ENCODE measurements at places on chromosomes 1 and 21. TPM values are rescaled to one million over a fixed set of nuclear protein-coding genes. Genes with fewer than 3 reads are reported as not detected.
A peak's percentile ranks its signal among the peaks of the same experiment; 100 is the strongest.

GRCh38 chr1:202365092-202365815 is 16.8 kb downstream of the PPP1R12B start:
- no peak overlapping the region for H3K4me3 ChIP-seq
- H3K4me1 ChIP-seq, result peaks cover 25% of the 10 kb centered on the region
- peak; percentile 25 for DNase-seq
- H3K27ac ChIP-seq, result peak overlapping the region; percentile 53

- no peak for DNase-seq
- H3K36me3 ChIP-seq, result no peaks in the 10 kb centered on the region
- no peak overlapping the region for H3K27ac ChIP-seq
- no peaks in the 10 kb centered on the region for H3K4me1 ChIP-seq
- no peak overlapping the region for H3K4me3 ChIP-seq
Measured at GRCh38 chr1:206792939-206793607, 20.8 kb upstream of the IL10 start.

- no peak for DNase-seq
- peaks cover 2% of the 10 kb centered on the region for H3K4me1 ChIP-seq
- no peaks in the 10 kb centered on the region for H3K27me3 ChIP-seq
- H3K36me3 ChIP-seq, result peaks cover 8% of the 10 kb centered on the region
- no peak overlapping the region for H3K4me3 ChIP-seq
Measured at GRCh38 chr1:156905651-156906050, 12.1 kb downstream of the PEAR1 start.

DNA sequence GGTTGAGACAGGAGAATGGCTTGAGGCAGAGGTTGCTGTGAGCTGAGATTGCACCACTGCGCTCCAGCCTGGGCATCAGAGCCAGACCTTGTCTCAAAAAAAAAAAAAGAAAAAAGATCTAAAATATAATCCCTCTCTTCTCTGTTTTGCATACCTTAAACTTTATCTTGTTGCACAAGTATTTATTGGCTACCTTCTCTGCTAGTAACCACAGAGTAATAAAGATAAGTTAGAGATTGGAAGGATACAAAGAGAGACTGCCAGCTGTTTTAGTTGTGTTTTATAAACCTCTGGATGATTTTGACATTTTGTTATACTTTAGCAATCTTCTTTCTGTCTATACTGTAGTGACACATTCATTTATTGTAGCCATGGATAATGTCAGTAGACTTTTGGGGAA is 27.7 kb downstream of the AGO3 start:
- H3K27ac ChIP-seq, result no peak overlapping the region
- H3K36me3 ChIP-seq, result peaks cover 8% of the 10 kb centered on the region
- no peak for DNase-seq
- no peak overlapping the region for H3K4me3 ChIP-seq
- H3K4me1 ChIP-seq, result no peaks in the 10 kb centered on the region

- DNase-seq, result no peak
- H3K27me3 ChIP-seq, result no peaks in the 10 kb centered on the region
- H3K4me1 ChIP-seq, result peaks cover 44% of the 10 kb centered on the region
- no peak overlapping the region for H3K4me3 ChIP-seq
Measured at GRCh38 chr1:9126511-9126910, 2.4 kb downstream of the GPR157 start.

KIF21B gene
- total RNA-seq, result 0.50 TPM

GRCh38 chr1:44135886-44136285 is 5.5 kb downstream of the KLF18 start:
- no peak for DNase-seq
- no peaks in the 10 kb centered on the region for H3K4me1 ChIP-seq
- H3K27me3 ChIP-seq, result peaks cover 5% of the 10 kb centered on the region

DNA sequence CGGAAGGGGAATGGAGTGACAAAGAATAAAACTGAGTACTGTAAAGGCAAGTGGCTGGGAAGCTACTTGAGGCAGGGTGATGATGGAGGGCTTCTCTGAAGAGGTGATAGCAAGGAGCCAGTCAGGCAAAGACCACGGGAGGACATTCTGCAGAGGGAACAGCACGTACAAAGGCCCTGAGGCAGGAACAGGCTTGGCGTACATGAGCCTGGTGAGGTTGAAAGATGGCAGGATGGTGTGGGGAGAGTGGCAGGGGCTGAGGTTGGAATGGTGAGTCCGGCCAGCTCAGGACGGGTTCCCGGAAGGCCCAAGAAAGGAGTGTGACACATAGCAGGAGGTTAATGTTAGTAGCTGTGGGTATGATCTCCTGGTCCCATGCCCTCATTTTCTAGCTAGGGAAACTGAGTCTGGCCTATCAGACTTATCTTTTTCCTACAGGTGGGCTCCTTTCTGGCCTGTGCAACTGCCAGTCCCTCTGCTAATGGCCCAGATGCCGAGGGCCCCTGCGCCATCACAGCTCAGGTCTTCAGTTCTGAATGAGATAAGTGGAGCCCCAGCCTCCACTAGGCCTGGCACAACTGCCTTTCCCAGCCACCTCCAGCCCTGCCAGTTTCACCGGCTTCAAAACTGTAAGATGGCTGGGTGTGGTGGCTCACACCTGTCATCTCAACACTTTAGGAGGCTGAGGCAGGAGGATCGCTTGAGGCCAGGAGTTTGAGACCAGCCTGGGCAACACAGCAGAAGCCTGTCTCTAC is 87.0 kb downstream of the VWA5B1 start:
- H3K4me3 ChIP-seq, result no peak overlapping the region
- H3K36me3 ChIP-seq, result no peaks in the 10 kb centered on the region

TMEM200B gene
- total RNA-seq, result 0.42 TPM

DNA sequence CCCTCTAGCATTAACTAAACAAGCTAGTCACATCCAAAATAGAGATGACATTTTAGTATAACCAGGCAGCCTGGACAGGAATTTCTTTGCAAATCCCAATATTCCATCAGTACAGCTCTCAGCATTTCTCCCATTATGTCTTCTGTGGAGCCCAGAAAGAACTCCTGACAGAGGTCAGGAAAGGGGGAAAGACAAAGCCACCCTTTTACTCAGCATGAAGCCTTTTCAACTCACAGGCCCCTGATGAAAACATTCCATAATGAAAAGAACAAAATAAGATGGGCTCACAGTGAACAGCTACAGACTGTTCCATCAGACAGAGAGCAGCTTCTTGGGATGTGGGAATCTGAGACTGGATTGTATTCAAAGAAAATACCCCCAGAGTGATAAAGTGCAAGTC is 80.6 kb downstream of the TEX35 start:
- H3K4me3 ChIP-seq, result no peak overlapping the region
- H3K27ac ChIP-seq, result no peak overlapping the region
- no peaks in the 10 kb centered on the region for H3K36me3 ChIP-seq
- no peaks in the 10 kb centered on the region for H3K27me3 ChIP-seq
- H3K4me1 ChIP-seq, result no peaks in the 10 kb centered on the region

- H3K27me3 ChIP-seq, result no peaks in the 10 kb centered on the region
- no peaks in the 10 kb centered on the region for H3K36me3 ChIP-seq
- no peak overlapping the region for H3K4me3 ChIP-seq
- H3K27ac ChIP-seq, result peak overlapping the region; percentile 86
- H3K4me1 ChIP-seq, result peaks cover 69% of the 10 kb centered on the region
Measured at GRCh38 chr1:234977875-234978396, 150.7 kb downstream of the TOMM20 start.

DNA sequence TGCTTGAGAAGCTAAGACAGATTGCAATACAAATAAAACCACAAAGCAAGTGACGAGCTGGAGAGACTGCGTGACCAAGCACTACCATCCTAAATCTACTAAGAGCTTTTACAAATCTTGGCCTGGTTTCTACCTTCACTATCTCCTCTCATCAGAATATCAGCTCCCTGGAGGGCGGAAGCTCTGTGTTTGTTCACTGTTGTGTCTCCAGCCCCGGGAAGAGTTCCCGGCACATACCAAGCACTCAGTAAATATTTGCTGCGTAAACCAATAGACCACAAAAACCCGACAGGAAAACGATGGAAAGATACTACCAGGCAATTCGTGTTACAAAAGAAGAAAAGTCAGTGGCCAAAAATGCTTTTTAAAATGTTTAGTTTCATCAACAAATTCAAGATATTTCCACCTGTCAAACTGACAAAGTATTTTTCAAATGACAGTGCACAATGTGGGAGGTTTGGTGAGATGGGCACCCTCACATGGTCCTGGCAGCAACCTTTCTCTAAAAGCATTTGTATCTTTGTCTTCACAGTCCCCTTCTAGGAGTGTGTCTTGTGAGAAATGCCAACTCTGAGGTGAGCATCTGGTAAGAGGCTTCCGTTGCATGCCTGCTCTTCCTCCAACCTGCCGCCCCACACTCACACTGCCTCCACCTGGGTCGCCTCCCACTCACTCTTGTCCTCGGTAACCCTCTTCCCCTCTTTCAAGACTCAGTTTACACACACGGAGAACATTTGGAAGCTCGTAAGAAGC is 34.7 kb downstream of the SLC1A7 start:
- no peak for DNase-seq
- H3K27ac ChIP-seq, result no peak overlapping the region
- no peaks in the 10 kb centered on the region for H3K36me3 ChIP-seq
- H3K4me3 ChIP-seq, result no peak overlapping the region
- no peaks in the 10 kb centered on the region for H3K27me3 ChIP-seq
- peaks cover 8% of the 10 kb centered on the region for H3K4me1 ChIP-seq

GRCh38 chr21:15421441-15421881 is 308.3 kb upstream of the USP25 start:
- H3K4me1 ChIP-seq, result no peaks in the 10 kb centered on the region
- H3K4me3 ChIP-seq, result no peak overlapping the region
- H3K27me3 ChIP-seq, result no peaks in the 10 kb centered on the region
- DNase-seq, result no peak
- H3K36me3 ChIP-seq, result no peaks in the 10 kb centered on the region

GRCh38 chr21:31173881-31174555 is 135.7 kb upstream of the KRTAP19-8 start:
- peak overlapping the region; percentile 1 for H3K27ac ChIP-seq
- no peaks in the 10 kb centered on the region for H3K4me1 ChIP-seq
- DNase-seq, result no peak
- no peaks in the 10 kb centered on the region for H3K27me3 ChIP-seq
- no peaks in the 10 kb centered on the region for H3K36me3 ChIP-seq

DNA sequence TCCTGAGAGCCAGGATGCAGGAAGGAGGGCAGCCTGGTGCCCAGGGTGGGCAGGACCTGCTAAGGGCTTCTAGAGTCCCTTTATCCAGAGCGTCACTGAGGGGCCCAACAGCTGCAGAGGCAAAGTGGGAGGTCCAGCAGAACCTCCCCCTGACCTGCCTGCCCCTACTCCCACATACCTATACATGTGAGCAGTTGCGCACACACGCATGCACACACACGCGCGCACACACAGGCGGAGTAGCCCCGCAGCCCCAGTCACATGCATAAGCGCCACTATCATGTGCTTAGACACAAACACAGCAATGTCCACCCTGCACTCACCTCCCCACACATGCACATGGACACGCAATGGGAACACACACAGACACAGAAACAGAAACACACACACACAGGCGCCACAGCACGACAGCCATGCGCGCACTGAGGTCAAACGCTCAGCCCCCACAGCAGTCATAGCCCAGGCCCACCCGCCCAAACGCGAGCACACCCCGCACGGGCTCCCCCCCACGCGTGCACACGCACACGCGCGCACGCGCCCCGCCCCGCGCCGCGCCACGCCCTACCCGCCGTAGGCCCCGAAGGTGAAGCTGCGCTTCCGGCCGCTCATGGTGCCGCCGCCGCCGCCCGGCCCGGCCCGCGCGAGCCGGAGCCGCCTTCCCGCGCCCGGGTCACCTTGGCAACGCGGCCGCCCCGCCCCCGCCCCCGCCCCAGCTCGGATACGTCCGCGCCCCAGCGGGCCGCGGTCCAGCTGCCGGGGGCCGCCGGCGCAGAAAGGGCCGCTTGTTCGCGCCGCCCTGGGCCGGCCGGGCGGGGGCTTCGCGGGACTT is 17.7 kb downstream of the RAP1GAP start:
- H3K36me3 ChIP-seq, result no peaks in the 10 kb centered on the region
- H3K27me3 ChIP-seq, result no peaks in the 10 kb centered on the region
- peaks cover 3% of the 10 kb centered on the region for H3K4me1 ChIP-seq

- H3K4me3 ChIP-seq, result no peak overlapping the region
- H3K27me3 ChIP-seq, result no peaks in the 10 kb centered on the region
- no peak for DNase-seq
- no peaks in the 10 kb centered on the region for H3K36me3 ChIP-seq
Measured at GRCh38 chr1:37901191-37901892, 42.0 kb upstream of the MTF1 start.

FCGR2B gene
- total RNA-seq, result 6.4 TPM

DNA sequence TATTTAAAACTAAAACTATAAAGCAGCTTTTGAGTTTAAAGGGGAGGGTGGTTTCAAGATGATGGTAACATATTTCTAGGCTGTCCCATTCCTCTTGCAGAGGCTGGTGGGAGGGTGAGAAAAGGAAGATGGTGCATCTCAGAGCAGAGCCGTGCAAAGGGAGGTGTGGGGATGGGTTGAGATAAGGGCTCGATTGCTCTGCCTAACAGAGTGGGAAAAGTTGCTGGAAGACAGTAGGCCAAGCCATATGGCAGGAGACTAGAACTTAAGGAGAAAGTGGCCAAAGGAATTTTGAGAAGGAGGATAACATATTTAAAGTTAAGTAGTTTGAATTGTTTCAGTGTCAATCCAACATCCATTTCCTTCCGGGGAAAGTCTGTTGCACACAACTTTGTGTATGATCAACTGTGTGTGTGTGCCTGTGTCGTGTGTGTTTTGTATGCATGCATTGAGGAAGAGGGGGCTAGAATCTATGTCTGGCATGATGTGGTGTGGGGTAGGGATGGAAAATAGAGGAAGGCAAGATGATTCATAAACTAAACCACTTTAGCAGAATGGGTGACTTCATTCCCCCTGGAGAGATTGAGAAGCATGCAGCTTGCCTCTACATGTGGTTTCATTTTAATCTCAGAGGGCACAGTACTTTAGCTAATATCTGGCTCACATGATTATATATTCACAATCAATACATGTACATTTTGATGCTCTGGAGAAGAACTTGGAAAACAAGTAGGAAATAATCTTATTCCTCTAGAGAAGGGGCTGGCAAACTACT is 145.0 kb upstream of the DNAH14 start:
- no peaks in the 10 kb centered on the region for H3K27me3 ChIP-seq
- H3K36me3 ChIP-seq, result no peaks in the 10 kb centered on the region
- H3K27ac ChIP-seq, result no peak overlapping the region
- DNase-seq, result no peak
- H3K4me3 ChIP-seq, result no peak overlapping the region

- no peak overlapping the region for H3K4me3 ChIP-seq
- no peak for DNase-seq
- no peaks in the 10 kb centered on the region for H3K27me3 ChIP-seq
- H3K36me3 ChIP-seq, result no peaks in the 10 kb centered on the region
- H3K4me1 ChIP-seq, result peaks cover 46% of the 10 kb centered on the region
- H3K27ac ChIP-seq, result peak overlapping the region; percentile 69
Measured at GRCh38 chr1:59143133-59143487, 153.8 kb upstream of the FGGY start.

- H3K4me1 ChIP-seq, result no peaks in the 10 kb centered on the region
- H3K27ac ChIP-seq, result no peak overlapping the region
- no peak for DNase-seq
- H3K27me3 ChIP-seq, result no peaks in the 10 kb centered on the region
Measured at GRCh38 chr21:34513129-34513675, 1.2 kb upstream of the KCNE1 start.

DNA sequence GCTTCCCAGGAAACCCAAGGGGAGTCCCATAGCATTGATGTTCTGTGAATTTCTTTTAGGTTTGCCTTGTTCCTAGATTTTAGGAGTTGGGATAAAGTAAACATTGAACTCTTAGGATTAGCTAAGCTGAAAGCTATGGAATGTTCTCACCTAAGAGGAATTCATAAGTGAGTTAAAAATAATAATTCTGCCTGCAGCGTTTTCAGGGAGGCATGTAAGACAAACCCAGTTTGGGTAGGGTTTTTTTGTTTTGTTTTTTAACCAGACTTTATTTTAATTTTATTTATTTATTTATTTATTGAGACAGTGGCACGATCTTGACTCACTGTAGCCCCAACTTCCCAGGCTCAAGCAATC is 28.9 kb upstream of the CD101 start:
- H3K4me3 ChIP-seq, result no peak overlapping the region
- DNase-seq, result no peak
- H3K36me3 ChIP-seq, result no peaks in the 10 kb centered on the region
- H3K27me3 ChIP-seq, result no peaks in the 10 kb centered on the region
- no peak overlapping the region for H3K27ac ChIP-seq

All from psoas muscle (tissue), 8 donors.